ENCODE measurements at places on chromosomes 6 and 20. TPM values are rescaled to one million over a fixed set of nuclear protein-coding genes. Genes with fewer than 3 reads are reported as not detected.

GRCh38 chr20:32289661-32290431 is 12.4 kb downstream of the KIF3B start:
- peak; percentile 81 for DNase-seq

GRCh38 chr6:20379231-20379630 is 22.4 kb upstream of the E2F3 start:
- no peak for DNase-seq

GRCh38 chr6:136716917-136717715 is 75.2 kb downstream of the MAP3K5 start:
- DNase-seq: no peak

DNA sequence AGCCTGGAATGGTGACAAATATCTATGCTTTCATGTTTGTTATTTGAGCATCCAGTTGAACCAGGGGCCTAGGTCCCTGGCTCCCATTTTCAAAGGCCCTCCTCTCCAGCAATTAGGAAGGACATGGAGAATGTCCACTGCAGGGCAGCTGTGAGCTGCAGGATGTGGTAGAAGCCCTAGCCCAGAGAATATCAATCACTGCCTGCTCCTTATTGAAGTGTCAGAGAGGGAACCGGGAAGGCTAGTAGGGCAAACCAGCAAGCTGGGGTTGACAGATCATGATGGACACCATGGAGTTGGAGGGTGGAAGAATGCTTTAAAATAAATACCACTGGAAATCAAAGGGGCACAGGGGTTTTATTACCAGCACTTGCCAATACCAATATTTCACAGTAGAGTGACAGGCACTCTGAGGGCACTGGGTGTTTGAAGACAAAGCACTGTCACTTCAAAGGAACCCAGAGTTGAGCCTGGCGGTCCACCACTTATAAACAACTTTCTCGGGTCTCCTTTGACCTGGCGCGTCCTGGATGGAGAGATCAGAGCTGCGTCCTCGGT is 47.7 kb downstream of the ZNF831 start:
- DNase-seq: no peak

DNA sequence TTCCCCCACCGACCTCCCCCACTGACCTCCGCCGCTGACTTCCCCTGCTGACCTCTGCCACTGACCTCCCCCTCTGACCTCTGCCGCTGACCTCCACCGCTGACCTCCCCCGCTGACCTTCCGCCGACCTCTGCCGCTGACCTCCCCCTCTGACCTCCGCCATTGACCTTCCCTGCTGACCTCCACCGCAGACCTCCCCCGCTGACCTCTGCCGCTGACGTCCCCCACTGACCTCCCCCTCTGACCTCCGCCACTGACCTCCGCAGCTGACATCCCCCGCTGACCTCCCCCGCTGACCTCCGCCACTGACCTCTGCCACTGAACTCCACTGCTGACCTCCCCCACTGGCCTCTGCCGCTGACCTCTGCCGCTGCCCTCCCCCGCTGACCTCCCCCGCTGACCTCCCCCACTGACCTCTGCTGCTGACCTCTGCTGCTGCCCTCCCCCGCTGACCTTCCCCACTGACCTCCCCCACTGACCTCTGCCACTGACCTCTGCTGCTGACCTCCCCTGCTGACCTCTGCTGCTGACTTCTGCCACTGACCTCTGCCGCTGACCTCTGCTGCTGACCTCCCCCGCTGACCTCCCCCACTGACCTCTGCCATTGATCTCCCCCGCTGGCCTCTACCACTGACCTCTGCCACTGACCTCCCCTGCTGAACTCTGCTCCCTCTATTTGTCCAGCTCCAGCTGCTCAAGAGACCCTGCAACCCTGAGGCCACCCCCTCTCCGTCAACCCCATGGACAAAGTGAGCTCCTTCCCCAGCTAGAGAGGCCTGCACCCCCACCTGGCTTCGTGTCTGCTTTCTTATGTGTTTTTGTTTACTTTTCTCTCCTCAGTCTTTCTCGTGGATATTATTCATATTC is 91.4 kb upstream of the AFDN start:
- DNase-seq: no peak

DNA sequence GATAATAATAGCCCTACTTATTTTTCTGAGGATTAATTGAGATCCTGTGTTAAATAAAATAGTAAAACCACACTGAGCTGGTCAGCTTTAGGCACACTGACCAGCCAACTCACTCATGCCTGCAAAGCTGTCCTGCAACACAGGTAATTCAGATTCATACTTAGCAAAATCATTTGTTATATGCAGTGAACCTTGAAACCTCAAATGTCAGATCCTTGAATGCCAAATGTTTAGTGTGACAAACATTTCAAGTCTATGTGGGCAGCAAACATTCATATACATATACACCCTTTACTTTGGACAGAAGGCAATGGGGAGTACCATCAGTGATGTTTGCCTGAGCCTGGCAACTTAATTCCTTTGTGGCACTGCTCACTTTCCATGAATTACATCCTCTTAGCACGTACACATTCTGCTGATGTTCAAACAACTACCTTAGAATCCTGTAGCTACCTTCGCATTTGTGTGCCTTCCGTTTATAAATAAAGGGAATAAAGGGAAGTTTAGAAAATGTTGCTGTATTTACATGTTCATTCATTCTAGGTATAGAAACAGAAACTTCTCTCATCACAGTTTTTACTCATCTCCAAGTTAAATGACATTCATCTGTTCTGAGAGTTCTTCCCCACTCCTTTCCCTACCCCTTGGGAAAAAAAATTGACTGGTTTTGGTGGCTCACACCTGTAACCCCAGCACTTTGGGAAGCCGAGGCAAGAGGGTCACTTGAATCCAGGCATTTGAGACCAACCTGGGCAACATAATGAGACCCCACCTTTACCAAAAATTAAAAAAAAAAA is 140.8 kb downstream of the ZFAND3 start:
- no peak for DNase-seq

GRCh38 chr6:50820869-50821264 is 2.2 kb downstream of the TFAP2B start:
- DNase-seq: no peak

DNA sequence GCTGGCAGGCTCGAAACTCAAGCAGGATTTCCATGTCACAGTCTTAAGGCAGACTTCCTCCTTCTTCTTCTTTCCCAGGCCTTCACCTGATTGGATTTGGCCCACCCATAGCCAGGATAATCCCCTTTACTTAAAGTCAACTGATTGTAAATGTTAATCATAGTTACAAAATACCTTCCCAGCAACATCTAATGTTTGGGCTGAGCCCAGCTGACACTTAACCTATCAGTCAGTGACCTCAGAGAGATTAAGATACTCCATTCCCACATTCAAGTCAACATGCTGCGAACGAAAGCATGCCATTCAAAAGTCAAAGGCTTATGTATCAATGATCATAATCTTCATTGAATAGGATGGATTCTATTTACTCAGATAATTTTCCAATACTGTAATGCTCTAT is 16.0 kb downstream of the MAP7 start:
- DNase-seq: no peak

- DNase-seq: no peak
Measured at GRCh38 chr20:38825901-38826625, 20.6 kb downstream of the PPP1R16B start.

- DNase-seq: no peak
Measured at GRCh38 chr6:7053125-7053774, 54.5 kb upstream of the RREB1 start.

DNA sequence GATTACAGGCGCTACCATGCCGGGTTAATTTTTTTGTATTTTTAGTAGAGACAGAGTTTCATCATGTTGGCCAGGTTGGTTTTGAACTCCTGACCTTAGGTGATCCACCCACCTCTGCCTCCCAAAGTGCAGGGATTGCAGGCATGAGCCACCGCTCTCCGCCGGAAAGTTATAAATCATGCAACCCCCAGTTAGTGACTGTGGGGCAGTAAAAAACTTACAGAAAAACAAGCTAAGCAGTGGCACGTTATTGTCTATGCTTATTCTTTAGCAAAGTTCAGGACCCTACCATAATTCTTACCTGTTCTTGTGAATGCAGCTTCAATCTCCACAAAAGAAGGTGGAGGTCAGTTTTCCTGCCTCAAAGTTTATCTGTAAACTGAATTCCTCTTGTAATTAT is 47.5 kb upstream of the BTN3A2 start:
- no peak for DNase-seq

DNA sequence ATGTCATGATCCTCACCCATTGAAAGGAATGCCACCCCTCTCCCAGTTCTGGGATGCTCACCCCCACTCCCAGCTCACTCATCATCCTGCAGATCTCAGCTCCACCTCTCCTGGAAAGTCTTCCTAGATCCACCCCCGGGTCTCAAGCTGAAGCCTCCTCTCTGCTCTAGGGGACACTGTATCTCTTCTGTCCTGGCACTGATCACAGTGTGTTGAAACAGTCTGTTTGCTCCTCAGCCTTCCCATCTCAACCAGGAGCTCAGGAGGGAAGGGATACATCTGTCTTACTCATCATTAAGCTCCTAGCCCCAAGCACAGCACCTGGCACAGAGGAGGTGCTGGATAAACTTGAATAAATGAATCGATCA is 80.1 kb downstream of the MRPL14 start:
- DNase-seq: no peak

GRCh38 chr6:124441450-124441849 is 520.8 kb upstream of the RNF217 start:
- DNase-seq: no peak

- DNase-seq: no peak
Measured at GRCh38 chr6:12476484-12476883, 186.3 kb downstream of the EDN1 start.

GRCh38 chr6:90650041-90650940 is 63.4 kb upstream of the MAP3K7 start:
- no peak for DNase-seq

DNA sequence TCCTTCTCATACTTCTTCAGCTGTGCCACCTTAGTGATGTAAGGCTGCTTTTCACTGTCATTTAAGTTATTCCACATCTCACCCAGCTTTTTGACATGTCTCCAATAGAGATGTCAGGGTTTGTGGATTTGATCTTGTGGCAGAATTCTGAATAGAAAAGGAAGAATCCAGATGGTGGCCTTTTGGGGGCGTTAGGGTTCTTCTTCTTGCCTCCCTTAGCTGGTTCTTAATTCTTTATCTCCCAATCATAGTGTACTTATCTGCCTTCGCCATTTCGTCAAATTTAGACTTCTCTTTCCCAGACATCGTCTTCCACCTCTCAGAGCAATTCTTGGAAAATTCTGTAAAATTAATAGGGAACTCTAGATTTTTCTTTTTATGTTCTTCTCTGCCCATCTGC is 422.9 kb downstream of the GJA1 start:
- DNase-seq: no peak

GRCh38 chr20:45550765-45551164 is 3.6 kb upstream of the EPPIN start:
- DNase-seq: no peak

GRCh38 chr6:5191722-5192121 is 69.0 kb downstream of the LYRM4 start:
- DNase-seq: no peak

- DNase-seq: no peak
Measured at GRCh38 chr6:63732336-63732735, 96.7 kb downstream of the PHF3 start.

GRCh38 chr6:43819958-43820357 is 49.9 kb downstream of the VEGFA start:
- DNase-seq: no peak

GRCh38 chr20:19738951-19739350 is 19.1 kb upstream of the RIN2 start:
- peak; percentile 36 for DNase-seq

GRCh38 chr6:69098910-69099309 is 463.8 kb downstream of the ADGRB3 start:
- DNase-seq: no peak

DNA sequence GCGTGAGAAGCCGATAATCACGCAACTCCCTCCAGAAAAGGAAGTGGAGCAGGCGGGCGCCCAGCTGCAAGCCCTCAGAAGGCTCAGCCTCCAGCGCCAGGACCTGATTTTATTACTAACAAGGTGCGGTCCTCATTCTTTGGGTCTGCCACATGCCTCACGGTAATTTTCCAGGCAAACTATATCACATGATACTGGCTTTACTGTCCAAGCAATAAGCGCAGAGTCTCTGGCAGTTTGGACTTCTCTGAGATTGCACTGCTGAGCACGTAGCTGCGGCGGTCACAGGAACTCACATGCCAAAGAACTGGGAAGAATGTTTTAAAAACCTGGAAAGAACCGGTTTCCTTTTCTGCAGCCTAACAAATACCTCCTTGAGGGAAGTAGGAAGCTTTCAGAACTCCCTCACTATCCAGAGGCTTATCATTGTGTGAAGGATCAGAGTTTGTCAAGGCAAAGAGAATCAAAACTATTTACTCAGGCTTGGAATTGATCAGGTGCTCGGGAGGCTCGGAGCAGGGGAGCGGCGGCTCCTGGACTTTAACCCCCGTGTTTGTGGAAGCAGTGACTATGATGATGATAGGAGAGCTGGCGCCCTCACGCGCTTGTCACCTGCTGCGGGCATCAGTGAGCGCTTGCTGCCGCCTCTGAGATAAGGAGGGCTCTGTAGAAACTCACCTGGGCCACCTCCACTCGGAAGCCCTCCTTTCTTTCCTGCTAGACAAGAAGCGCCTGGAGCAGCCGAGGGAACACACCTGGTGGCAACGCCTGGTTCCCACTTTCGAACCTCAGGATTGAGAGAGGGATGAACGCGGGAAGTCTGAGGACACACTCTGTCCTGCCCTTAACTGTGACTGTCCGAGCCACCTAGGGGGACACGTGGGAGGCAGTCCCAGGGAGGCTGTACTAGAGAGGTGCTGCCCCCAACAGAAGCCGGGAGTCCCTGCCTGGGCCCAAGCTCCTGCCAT is 27.2 kb upstream of the SYNJ2 start:
- DNase-seq: peak; percentile 93

GRCh38 chr20:48411245-48411644 is 416.6 kb downstream of the PREX1 start:
- no peak for DNase-seq

GRCh38 chr20:32984196-32984595 is 20.0 kb downstream of the SUN5 start:
- peak; percentile 1 for DNase-seq

- DNase-seq: no peak
Measured at GRCh38 chr6:127471379-127472255, 12.4 kb upstream of the KIAA0408 start.

GRCh38 chr6:36612101-36612625 is 18.0 kb downstream of the SRSF3 start:
- DNase-seq: no peak

Gene CPXM1
- 1.7 TPM for total RNA-seq

Gene VGLL2
- not detected for total RNA-seq

Gene SLC39A7
- total RNA-seq: 96.9 TPM

Gene TREML2
- total RNA-seq: not detected

Gene PAX1
- total RNA-seq: not detected

Gene TBP
- 15.1 TPM for total RNA-seq

Gene UQCC2
- 45.7 TPM for total RNA-seq

Gene LHFPL5
- not detected for total RNA-seq

Gene BMP7
- total RNA-seq: 1.7 TPM

Gene GPR63
- 1.3 TPM for total RNA-seq

Gene HFE
- 11.1 TPM for total RNA-seq

Gene KCNQ2
- total RNA-seq: not detected

Gene GPX5
- total RNA-seq: not detected

Gene DZANK1
- 2.4 TPM for total RNA-seq

Gene ENPP3
- 6.6 TPM for total RNA-seq

Gene MAVS
- 60.7 TPM for total RNA-seq

Gene MACROD2
- 7.6 TPM for total RNA-seq

All from mucosa of descending colon (tissue), 3 donors.